ENCODE measurements at places on chromosomes 5 and 9.
A peak's percentile ranks its signal among the peaks of the same experiment; 100 is the strongest.

GRCh38 chr5:93076096-93076495 is 504.9 kb downstream of the NR2F1-AS1 start:
- DNase-seq = no peak

GRCh38 chr5:66757834-66758371 is 161.7 kb downstream of the MAST4 start:
- DNase-seq = no peak

DNA sequence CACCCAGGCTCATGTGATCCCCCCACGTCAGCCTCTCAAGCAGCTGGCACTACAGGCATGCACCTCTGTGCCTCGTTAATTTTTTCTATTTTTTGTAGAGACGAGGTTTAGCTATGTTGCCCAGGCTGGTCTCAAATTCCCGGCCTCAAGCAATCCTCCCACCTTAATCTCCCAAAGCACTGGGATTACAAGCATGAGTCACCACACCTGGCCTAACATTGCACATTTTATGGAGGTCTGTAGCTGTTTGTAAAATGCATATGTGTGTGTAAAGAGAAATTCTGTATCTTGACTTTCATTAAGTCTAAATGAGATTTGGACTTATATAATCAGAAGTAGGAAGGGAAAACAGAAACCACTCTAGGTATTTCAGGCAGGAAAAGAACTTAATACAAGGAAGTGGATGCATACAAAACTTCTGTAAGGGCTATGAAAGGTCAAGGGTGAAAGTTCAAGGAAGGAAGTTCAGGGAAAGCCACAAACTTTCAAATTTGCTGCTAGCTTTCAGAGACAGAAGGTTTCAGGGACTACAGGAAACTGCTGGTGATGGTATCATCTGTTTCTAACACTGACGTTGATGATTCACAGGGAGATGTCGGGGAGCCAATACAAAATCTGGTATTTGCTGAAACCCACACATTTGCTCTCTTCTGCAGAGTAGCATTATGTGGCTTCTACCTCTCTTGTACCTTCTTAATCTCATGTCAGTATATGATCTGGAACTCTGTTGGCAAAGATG is 209.4 kb downstream of the PIK3R1 start:
- no peak for DNase-seq

DNA sequence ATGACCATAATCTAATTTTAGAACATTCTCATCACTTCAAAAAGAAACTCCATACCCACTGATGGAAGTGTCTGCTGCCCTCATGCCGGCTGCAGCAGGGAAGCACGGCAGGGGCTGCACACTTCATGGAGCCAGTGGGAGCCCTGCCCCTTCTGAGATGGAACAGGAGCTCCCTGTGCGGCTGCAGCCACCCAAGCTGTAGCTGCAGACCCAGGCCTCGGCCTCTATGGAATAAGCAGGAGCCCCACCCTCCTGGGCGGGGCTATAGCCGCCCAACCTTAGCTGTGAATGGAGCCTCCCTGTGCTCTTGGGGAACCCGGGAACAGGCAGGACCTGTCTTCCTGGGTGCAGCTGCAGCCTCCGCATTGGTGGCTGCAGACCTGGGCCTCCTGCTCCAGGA is 128.5 kb downstream of the NUDT12 start:
- DNase-seq = peak; percentile 26

DNA sequence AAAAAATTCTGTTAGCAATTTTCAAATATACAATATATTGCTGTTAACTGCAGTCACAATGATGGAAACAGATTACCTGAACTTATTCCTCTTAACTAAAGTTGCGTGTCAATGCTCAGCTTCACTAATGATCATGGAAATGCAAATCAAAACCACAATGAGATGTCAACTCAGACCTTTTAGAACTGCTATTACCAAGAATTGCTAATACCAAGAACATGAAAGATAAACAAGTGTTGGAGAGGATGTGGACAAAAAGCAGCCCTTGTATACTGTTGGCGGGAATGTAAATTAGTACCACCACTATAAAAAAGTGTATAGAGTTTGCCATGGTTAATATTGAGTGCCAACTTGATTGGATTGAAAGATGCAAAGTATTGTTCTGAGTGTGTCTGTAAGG is 1409.7 kb upstream of the CDH18 start:
- DNase-seq = no peak

GRCh38 chr9:89805571-89806292 is 200.9 kb downstream of the GADD45G start:
- no peak for DNase-seq

- DNase-seq = no peak
Observed at GRCh38 chr5:169424279-169424655, 123.3 kb upstream of the SLIT3 start.

DNA sequence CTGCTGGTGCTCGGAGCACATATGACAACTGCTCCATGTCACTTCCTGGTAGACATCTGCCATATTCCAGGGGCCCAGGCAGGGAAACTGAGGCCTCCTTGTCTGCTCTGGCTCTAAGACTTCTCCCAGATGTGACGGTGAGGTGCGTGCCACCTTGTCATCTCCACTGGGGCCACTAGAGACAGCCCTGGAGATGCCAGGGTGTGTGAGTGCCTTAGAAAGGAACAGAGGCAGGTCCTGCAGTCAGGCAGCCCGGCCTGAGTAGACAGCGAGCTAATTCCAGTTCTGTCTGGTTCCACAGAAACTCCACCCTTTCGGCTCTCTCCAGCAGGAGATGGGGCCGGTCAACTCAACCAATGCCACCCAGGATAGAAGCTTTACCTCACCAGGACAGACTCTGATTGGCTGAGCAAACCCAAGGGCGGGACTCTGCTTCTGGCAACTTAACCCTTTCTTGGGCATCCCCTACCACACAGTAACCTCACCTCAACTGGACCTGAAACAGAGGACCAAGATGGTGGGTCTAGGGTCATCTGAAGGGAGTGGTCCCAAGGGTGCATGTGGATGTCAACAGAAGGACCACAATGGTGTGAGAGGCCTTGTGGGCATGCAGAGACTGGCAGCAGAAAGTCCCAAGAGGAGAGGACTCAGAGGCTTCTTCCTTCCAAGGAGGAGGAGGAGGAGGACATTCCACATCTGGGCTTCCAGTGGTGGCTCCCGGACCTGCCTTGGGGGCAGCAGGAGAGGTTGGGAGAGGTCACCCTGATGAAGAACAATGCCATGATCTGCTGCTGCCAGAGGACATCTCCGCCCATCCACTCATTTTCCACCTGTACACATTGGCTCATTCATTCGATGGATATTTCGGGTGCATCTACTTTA is 77.7 kb downstream of the RGS3 start:
- peak; percentile 9 for DNase-seq

DNA sequence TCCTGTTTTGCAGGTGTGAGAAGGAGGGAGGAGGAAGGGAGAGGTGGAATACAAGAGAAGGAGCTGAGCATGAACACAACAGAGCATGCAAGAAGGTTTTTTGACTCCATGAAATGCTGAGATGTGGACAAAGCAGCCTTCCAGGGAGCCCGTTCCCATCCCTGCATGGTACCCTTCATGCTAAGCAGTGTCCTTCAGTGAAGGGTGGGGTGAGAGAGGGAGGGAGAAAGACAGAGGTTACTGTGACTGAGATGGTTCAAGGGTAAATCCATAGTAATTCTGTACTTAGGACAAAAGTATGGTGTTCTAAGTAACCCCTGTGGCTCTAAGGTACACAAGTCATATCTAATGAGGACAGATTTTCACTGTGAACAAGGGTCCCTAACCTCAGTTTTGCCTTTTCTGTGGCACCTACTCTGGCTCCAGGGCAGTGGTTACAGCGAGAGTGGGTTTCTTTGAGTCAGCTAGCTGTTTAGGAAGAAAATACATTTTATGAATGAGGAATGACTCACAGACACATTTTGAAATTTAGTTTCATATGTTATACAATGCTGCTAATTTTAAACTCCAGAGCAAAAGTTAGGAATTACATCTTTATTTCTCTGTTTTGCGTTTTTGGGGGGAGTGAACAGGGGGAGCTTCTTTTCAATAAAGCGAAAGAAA is 184.9 kb upstream of the SLC12A2 start:
- DNase-seq = no peak

DNA sequence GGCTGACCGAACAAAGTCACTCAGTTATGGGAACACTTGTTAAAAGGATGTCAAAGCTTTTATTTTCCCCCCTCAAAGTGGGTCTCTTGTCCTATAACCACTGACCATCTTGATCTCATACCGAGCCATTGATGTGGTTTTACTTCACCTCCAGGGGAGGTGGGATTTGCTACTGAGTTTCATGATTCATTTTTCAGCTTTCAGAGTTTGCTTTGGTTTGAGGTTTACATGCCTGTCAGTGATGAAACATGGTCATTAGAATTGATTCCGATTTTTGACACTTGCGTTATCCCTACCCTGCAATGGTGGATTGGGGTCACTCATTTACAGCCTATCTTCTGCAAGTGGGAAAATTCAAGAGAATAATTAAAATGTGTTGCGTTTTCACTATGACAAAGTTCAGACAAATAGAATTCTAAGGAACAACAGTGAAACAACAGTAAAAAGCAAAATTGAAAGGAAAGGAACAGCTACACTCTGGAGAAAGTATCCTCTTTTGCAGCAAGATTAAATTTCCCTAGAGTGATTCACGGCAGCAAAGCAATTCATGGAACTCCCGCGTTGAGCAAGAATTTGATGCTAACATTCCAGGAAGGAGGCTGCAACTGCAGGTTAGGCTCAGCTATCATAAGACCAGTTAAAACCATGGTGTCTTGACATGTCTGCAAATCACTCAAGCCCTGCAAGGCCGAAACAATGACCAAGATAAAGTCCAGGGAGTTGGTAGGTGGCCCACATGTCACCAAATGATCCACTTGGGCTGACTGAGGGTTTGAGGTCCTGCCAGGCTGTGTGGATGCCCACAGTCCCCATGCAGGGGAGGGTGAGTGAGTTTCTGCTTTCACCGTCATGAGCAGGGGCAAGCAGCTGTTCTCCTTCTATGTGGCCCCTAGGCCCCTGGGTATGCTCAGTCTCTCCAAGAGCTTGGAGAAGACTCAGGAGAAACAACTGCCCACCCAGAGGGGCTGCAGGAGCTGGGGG is 9.4 kb downstream of the GADD45G start:
- no peak for DNase-seq

- no peak for DNase-seq
Observed at GRCh38 chr9:120175031-120175430, 404.9 kb downstream of the CDK5RAP2 start.

GRCh38 chr5:80370390-80370789 is 37.5 kb upstream of the ZFYVE16 start:
- DNase-seq = no peak

DNA sequence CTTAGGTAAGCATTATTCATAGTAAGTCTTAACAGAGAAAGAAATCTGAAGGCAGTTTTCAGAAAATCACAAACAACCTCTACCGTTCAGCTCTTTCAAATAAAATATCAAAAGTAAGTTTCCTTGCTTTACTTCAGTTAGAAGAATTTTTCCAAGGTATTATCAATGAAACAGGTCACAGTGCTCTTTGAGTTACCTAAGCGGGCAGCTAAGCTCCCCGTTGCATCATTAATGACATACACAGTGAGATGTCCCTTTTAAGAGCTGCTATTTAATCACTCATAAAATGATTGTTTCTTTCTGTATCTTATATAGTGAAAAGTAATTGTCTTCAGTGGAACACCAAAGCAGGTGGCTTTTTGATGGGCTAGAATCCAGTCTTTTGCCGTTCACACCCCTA is 86.2 kb upstream of the PIK3R1 start:
- DNase-seq = no peak
